ENCODE measurements at places on chromosomes 4 and X.

DNA sequence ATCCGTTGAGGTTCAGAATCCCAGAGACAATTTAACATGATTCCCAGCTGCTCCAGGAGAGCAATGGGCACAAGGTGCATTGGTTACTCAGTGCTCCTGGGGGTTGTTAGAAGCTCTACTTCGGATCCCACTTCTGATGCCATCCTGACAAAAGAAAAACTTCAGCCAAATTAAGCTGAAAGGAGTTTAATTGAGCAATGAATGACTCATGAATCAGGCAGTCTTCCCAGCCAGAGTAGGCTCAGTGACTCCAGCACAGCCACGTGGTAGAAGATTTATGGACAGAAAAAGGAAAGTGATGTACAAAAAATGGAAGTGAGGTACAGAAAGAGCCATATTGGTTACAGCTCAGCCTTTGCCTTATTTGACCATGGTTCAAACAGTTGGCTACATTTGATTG, 95.7 kb downstream of the PWWP3B start:
- DNase-seq, result no peak

GRCh38 chrX:915427-916229, 285.0 kb downstream of the SHOX start:
- no peak for DNase-seq

DNA sequence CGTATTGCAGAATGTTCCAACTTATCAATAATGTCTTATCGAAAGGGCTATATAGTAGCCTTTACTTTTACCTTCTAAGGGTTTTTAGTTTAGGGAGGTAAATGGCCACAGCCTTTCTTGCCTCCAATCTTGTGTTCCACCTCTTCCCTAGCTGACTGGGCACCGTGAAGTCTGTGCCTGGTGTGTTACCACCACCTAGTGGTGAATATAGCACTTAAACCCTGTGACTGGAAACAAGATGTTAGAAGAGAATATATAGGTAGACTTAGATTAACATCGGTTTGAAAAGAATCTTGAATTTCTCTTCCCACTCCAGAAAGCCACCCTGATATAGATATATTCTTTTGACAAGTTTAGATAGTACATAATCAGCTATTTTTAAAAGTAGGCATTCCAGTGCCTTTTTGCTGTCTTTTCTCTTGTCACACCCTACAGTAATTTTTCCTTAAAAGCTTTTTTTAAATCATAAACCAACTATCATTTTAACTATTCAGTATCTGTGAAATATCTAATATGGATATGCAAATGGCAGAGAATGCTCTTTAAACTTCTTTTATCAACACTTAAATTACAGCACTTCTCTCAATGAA, 27.8 kb upstream of the ADH7 start:
- DNase-seq, result no peak

GRCh38 chr4:13546941-13547484, 2.7 kb upstream of the NKX3-2 start:
- DNase-seq, result no peak

DNA sequence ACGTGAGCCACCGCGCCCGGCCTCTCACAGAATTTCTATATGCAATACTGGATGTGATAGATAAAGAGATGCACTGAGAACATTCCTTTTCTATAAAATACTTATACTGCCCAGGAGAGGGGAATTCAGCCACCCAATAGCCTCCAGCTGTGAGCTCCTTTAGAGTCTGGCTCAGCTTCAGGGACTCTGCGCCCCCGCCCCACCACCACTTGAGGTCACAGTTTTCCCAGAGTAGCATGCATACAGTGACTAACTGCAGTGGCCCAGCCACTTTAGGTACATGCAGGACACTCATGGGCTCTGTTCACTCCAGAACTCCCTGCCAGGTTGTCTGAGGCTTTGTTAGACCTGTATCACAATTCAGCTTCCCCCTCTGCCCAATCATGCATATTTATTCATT, 144.4 kb upstream of the TET2 start:
- DNase-seq, result no peak

GRCh38 chr4:165294907-165295306, 32.6 kb upstream of the MSMO1 start:
- DNase-seq, result peak; percentile 27

GRCh38 chrX:46805270-46805669, 31.6 kb upstream of the RP2 start:
- no peak for DNase-seq

DNA sequence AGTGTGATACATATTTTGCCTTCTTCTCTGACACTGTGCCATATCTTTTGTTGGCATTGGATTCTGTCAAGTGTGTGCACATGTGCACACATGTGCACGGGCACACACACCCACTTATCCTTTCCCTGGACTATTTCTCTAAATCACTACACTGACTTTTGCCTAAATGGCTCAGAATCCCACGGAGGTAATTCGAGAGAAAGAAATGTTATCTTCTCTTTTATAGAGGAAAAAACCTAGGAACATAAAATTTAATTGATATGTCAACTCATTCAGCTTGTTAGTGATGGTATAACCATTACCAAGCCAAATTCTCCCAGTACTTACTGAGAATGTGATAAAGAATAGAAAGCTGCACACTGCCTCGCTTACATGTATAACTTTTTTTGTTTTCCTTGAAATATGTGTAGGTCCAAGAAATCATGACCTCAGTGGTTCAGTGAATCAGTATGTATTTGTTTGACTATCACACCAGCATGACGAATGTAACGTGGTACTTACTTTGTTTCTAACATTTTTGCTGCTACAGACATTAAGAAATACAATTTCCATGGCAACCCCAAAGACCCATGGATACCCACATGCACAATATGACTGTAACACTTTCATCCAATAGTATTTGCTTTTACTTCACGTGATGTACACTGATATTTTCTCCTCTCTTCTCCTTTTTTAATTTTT, 163.0 kb downstream of the PCDH7 start:
- DNase-seq, result no peak

DNA sequence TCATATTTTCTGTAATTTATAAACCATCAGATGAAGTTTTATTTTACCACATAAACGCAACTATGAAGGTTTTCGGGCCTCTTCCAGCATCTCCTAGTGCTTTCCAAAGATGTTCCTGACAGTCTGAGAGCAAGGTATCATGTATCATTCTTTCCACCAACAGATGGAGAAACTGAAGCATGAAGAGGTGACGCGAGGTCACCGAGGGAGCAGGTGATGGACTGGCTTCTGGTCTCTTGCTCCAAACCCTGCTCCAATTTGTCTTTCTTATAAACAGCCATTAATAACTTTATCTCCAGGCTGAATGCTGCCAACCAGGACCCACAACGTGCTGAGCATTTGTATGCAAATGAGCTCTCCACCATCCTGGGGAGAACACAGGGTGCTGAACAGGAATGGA, 86.3 kb upstream of the MAML3 start:
- no peak for DNase-seq

GRCh38 chr4:89645482-89645881, 191.5 kb downstream of the SNCA start:
- no peak for DNase-seq

DNA sequence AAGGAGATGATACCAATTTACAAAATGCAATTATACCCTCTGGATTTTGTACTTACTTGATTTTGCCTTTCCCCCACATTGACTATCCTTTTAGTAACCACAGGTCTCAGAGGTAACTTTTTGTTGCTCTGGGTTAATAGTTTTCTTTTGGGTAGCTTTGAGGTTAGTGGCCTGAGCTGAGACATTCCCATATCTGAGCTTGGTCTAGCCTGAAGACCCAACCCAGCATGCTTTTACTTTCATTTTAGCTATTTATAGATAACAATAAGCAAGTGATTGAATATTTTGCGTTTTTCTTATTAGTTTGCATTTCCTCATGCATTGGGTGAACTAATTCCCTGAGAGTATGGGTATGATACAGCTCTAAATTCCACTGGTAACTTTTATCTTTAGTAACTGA, 11.8 kb downstream of the HTN1 start:
- no peak for DNase-seq

- DNase-seq, result no peak
Measured at GRCh38 chrX:68421636-68422035, 11.7 kb downstream of the OPHN1 start.
